Mesendoderm (in vitro differentiated cells): ENCODE measurements at places on chromosomes 16 and 17.

GRCh38 chr16:24009098-24009497, 173.3 kb downstream of the PRKCB start:
- no peak for DNase-seq

DNA sequence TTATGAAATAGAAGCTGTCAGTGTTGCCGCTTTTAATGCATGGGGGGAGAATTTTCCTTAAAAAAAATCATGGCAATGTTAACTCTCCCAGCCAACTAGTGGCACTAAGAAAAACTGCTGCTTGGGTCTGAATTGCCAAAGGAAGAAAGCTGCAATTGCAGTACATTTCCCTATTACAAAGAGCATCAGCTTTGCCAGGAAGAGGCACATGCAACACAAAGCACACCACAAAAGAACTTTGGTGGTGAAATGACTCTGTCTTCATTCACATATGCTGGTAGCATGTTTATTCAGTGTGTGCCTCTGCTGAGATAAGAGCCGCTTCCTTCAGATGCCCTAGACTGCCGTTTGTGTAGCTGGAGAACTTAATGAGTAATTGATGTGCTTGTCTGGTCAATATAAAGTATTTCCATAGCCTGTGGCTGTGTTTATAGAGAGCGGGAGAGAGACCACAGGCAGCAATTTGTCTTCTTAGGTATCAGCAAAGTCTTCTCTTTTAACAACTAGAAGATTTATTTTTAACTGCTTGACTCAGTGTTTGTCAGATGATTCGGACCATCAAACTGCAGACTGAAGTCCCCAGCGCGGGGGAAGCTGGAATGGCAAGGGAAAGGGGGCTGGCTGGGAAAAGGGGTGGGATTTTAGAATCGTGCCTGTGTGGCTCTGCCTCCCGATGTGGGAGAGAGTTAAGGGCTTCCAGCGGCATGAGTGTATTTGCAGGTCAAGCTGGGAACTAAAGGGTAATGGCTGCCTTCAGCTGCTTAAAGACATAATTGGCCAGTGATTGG, 115.1 kb downstream of the MRTFB start:
- DNase-seq: peak; percentile 68

DNA sequence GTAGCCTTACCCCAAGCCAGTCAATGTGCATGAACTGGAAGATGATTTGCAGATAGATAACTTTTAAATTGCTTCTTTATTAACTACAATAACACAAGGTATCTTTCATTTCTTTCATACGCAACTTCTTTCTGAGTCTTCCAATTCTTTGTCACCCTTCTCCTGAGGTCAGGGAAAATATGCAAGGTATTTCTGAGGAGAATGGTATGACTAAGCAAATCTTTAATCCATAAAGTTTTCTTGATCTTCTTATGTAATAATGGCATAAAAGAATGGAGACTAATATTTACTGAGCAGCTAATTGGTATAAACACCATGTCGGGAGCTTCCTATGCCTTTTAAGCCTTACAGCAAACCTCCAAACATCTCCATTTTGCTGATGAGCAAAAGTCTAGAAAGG, 438.9 kb downstream of the KCNJ2 start:
- peak; percentile 22 for DNase-seq

- DNase-seq: peak; percentile 32
Observed at GRCh38 chr16:12612598-12613101, 191.0 kb downstream of the CPPED1 start.

DNA sequence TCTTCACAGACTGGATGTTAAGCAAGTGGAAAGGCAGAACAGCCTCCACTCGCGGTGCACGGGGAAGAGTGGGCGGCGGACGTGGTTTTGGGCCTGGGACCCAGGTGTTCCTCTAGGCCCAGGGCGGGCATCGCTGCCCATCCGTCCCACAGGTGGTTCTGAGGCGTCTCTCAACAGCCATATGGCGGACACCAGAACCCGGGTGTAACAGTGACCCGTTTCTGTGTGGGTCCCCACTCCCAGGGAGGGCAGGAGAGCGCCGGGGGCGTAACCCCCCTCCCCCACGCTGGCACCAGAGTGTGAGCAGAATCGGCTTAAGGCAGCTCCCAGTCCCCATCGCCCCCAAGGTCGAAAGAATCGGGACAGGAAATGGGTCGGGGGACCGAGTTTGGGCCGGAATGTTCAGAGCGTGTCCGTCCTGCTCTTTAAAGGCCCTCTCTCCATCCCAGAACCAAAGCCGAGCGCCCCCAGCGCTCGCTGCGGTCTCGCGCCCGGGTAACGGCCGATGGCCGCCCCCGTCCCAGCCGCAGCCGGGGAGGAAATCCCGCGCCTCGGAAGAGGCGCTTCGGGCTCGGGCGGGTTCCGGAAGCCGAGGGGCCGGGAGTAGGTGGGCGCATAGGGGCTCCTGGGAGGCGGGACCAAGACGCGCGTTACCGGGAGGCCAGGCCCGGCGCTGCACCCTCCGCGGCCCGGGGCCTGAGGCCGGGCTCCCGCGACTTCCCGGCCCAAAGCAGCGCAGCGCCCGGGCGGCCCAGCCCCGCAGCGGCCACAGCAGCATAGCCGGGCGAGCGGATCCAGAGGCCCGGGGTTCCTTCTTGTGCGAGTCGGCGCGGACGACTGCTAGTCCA, at the start of gene TK2:
Gene TK2 (minus strand): TSS at position 839 of the 848 bp plus-strand sequence. CDS start 61 bp downstream, at position 778.
- peak; percentile 80 for DNase-seq
